Stimulated activated CD8-positive, alpha-beta memory T cell treated with anti-CD3 and anti-CD28 coated beads, Interleukin-2, amount 100 ng/mL, for 1 hour (primary cell): ENCODE measurements at places on chromosomes 12 and 14.

GRCh38 chr12:111398530-111398929 is 7.2 kb upstream of the SH2B3 start:
- no peak for DNase-seq

DNA sequence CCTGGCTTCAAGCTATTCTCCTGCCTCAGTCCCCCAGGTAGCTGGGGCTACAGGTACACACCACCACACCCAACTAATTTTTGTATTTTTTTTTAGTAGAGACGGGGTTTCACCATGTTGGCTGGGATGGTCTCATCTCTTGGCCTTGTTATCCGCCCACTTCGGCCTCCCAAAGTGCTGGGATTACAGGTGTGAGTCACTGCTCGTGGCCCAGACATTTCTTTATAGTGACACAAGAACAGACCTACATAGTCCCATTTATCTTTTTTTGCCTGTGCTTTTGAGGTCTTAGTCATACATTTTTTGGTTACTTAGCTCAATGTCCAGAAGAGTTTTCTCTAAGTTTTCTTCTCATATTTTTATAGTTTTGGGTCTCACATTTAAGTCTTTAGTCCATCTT is 247.4 kb downstream of the SYT10 start:
- DNase-seq = no peak

DNA sequence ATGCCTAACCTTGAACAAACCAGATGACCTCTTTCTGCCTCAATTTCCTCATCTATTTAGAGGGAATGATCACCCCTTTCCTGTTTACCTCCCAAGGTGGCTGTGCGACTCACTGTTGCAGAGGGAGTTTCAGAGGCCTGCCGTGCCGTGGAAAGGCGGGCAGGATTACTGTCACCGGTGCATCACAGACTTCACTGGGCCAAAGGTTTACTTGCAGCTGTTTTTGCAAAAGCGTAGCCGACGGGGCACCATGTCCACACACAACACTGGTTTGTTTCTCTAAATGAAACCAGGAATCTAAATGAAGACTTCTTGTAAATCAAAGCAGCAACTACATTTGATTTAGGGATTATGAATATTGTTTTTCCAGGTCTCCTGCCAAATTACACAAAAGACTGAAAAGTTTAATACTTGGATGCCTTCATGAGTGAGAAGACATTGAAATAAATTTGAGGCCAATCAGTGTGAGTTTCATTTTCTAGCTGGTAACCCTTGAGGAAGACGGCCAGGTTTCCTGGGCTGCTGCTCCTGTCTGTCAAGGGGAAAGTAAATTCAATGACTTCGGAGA is 696.1 kb upstream of the TMEM132C start:
- no peak for DNase-seq

DNA sequence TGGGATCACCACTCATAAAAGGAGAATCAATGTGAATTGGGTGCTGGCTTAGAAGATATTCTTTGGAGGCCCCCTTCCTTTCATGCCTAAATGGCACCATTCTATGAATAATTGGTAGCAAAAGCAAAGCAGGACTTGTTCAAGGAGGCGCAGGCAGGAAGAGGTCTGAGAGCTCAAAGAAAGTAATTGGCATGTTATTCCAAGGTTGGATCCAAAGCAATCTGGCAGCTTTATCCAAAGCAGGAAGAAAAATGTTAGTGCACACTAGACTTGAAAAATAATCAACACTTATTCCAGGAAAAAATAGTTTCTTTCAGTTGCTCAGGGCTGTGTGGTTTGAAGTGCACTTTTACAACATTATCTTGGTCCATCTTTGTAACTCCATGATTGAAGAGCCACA is 326.4 kb downstream of the NUAK1 start:
- no peak for DNase-seq

GRCh38 chr14:24053548-24054323 is 1.9 kb downstream of the CARMIL3 start:
- DNase-seq = no peak

- no peak for DNase-seq
These were observed 36.9 kb downstream of the DIO3 start for GRCh38 chr14:101598159-101598558.

DNA sequence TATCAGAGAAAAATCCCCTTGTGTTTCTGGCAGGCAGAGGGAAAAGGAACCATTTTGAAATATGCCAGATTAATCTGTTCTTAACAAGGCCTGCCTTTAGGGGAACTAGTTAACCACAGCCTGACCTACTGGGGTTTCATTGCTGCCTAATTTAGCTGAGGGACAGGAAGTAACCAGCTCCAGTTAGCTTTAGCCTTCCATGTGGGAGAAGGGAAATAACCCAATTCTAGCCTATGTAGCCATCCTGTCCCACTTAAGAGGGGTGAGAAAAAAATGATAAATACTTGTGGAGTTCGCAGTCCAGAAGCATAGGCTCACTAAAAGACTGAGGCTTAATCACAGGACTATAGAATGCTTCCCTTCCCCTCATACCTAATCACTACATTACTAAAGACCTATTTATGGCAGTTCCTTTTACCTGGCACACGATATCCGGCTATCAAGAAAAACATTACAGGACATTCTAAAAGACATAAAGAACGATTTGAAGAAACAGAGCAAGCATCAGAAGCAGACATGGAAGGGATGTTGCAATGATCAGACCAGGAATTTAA is 22.8 kb downstream of the COX8C start:
- DNase-seq = no peak

DNA sequence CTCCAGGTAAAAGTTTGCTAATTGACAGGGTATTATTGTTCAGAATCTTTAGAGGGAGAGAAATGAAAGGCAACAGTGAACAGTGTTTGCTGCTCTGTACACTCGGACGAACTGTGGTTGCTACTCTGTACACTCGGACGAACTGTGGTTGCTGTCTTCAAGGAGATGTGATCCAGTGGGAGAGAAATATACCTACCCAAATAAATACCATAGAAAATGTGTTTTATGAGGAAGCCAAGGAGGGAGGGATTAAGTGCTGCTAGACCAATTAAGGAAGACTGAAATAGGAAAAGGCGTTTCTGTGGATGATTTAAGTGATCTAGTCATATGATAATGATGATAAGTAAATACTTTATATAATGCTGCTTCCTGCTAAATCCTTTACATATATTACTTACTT is 2.7 kb downstream of the STK38L start:
- DNase-seq = no peak

GRCh38 chr12:127711108-127711507 is 555.9 kb upstream of the TMEM132C start:
- no peak for DNase-seq

DNA sequence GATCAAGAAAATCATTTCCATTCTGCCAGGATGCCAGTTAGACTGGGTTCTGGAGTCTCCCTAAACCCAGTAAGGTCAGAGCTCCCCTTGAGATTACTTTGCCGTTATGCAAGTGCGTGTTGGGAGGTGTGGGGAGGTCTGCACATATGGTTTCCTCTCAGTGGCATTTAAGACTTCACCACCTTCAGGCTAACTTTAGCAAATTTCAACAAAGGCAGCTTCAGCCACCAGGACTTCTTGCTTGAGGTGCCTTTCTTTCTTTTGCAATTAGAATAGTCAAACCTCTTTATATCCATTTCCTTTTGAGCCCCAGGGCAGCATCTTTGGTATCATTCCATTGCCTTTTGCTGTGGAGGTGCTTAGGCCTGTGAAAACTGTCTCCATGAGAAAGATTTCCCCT is 117.2 kb upstream of the CCND2 start:
- DNase-seq = no peak

DNA sequence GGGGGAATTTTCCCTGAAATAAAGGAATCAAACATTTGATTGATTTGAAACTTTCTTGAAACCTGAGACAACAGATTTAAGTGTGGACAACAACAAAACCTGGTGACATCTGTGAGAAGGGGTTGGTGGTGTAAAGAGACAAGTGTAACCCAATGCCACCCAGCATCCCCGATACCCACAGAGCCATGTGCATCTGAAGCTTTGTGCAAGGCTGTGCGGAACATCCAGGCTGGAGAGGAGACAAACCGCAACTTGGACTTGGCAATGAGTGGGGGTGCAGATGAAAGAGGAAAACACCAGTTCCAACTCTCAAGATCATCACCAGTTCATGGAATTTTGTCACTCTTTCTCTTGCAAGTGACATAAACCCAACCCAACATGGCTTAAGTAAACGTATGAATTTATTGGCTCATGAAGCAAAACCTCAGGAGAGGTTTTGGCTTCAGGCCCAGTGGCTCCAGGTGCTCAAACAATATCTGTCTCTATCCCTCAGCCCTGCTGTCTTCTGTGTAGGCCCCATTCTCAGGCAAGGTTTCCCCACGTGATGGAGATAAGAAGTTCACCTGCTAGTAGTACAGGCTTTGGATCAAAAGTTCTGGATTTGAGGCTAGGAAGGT is 55.2 kb upstream of the NTF3 start:
- no peak for DNase-seq

DNA sequence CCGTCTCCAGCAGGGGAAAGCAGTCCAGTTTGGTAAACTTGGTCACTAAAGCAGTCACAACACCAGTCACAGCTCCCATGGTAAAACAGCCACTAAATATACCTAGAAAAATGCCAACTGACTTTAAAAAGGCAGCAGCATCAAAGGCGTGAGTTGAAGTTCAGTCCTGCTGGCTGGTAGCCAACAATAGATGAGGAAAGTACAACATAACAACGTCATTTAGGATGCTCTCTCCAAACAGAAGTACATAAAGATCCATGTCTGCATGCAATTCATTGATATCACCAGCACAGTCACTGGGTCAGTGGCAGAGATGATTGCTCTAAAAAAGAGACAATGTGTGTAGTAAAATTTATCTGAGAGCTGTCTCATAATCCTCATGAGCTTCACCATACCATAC is 59.3 kb upstream of the TMPO start:
- no peak for DNase-seq

DNA sequence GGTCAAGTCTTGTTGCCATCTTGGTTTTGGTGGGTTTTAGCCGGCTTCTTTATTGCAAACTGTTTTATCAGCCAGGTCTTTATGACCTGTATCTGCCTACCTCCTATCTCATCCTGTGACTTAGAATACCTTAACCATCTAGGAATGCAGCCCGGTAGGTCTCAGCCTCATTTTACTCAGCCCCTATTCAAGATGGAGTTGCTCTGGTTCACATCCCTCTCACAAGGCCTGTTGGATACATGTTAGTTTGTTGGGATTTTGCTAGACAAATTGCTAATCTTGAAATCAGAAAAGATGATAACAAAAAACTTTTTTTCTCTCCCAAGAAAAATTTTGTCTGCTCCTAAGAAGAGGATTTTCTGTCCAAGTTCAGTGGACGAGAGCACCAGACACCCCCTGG is 27.6 kb upstream of the CCDC63 start:
- DNase-seq = no peak

- no peak for DNase-seq
These were observed 64.2 kb downstream of the MBIP start for GRCh38 chr14:36256126-36256801.

DNA sequence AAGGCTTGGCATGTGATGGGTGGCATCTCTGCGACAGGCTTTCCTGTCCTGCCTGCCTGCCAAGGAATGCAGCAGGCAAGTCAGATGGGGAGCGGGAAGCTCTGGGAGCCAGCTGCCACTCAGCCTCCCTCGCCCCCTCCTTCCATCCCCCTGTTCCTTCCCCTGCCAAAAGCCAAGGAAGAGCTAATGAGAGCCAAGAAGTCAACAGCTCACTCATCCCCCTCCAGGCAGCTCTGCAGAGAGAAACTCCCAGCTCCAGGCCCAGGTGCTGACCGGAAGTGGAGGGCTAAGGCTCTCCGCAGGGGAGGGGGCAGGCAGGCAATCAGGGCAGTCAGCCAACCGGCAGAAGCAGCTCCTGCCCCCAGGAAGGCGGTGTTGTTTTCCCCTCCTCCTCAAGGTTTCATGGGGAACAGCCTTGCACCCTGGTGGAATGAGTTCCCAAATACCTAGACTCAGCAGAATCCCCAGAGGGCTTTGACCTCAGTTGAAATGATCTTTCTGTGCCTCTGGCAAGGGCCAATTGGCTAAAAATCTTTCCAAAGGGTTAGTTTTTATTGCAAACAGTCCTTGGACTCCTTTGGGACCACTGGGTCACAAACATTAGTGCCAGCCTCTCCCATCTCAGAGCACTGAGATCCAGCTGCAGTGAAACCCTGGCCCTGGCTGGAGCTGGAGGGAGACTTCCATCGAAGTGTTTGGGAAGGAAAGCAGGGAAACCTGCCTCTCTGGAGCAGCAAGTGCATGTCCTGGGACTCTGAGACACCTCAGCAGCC is 349.1 kb downstream of the DPF3 start:
- DNase-seq = no peak

GRCh38 chr12:51265024-51265423 is 5.2 kb downstream of the SMAGP start:
- no peak for DNase-seq

DNA sequence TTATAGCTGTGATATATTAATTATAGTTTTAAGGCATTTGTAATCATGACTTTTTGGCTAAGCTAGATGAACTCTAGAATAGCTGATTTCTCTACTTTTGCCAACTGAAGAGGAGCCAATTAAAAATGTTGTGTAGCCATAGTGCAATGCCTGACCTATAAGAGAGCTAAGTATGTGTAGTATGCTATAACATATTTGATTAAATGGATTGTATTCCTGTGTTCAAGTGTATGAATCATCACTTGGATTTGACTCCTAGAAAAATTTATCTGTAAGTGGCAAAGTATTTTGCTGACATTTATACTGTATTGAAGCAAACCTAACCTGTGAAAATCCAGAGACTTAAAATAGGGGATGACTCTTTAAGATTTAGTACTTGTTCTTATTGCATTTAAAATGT is 34.2 kb downstream of the PCNX4 start:
- DNase-seq = no peak

GRCh38 chr14:88669346-88669745 is 106.5 kb downstream of the ZC3H14 start:
- no peak for DNase-seq

- no peak for DNase-seq
These were observed 105.9 kb downstream of the MED13L start for GRCh38 chr12:116171549-116171948.

DNA sequence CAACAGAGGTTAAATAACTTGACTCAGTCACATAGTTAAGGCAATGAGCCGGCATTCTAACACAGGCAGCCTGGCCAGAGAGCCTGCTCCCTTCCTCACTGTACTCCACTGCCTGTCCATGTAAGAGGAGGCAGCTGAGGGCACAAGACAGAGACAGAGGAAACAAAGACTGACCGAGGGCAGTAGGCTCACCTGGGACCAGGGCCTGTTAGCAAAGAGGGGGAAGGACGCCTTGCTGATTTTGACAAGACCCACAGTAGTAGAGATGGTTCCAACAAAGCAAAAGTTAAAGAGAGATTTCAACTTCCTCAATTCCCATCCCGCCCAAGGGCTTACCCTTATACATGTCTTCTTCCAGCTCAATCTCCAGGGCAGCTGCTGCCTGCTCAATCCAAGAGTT is 26.5 kb downstream of the OTUB2 start:
- DNase-seq = no peak

DNA sequence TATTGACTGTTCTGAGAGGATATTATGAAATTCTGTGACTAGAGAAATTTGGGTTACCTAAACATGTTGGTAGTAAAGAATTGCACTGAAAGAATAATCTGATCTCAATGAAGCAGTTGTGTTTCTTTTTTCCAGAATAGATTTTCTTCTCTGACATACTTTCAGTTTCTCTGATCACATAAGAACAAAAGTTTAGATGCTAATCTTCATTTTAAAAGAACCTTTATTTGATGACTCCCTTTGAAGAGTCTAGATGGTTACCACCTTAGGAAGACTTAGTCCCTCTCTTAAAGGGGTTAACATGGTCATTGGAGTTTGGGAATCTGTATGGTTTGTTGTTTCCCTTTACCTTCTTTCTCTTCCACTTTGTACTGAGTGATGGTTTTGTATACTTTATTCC is 58.6 kb downstream of the MON2 start:
- no peak for DNase-seq

- no peak for DNase-seq
These were observed 9.4 kb downstream of the AKT1 start for GRCh38 chr14:104786091-104786586.
